Cerebellum (tissue), 4 donors: ENCODE measurements at places on chromosomes 2 and 18. TPM values are rescaled to one million over a fixed set of nuclear protein-coding genes. Genes with fewer than 3 reads are reported as not detected.

The RHOB gene
- total RNA-seq: 123 TPM

The REG3A gene
- total RNA-seq: 0.45 TPM

The MRPL44 gene
- 27.9 TPM for total RNA-seq

The OSBPL1A gene
- total RNA-seq: 30.2 TPM

The TWSG1 gene
- total RNA-seq: 25.5 TPM

The RPRM gene
- 7.0 TPM for total RNA-seq

DNA sequence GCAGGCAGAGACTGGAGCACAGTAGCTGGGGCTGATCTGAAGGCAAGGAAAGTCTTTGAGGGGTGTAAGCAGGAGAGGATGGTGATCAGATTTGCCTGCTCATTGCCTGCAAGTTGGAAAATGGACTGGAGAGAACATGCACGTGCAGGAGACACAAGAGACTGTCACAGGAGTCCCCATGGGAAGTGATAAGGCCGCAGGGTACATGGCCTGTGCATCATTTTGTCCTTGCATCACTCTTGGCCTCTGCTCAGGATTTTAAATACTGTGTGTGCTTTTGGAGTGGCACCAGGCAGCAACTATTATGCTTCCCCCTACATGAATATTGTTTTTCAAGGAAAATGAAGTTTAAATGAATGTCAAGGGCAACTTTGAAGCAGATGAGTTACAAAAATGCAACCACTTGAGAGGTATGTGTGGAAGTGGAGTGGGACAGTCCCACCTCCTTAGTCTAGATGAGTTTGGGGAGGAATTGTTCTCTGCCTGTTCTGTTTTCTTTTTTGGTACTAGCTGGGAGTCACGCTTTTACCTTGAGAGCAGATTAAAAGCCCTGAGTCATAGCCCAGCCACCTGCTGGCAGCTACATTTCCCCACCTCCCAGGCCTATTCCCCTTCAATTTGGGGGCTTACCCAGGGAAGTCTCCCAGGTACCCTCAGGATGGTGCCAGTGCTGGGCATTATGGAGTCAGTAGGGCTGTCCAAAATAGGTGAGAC is 19.3 kb downstream of the MAPK4 start:
- DNase-seq: no peak
